Activated CD4-positive, alpha-beta T cell treated with anti-CD3 and anti-CD28 coated beads for 24 hours (primary cell): ENCODE measurements at places on chromosomes 3 and 15.

GRCh38 chr3:184325715-184326369 lies 11.4 kb downstream of the EIF4G1 start:
- no peak for DNase-seq

DNA sequence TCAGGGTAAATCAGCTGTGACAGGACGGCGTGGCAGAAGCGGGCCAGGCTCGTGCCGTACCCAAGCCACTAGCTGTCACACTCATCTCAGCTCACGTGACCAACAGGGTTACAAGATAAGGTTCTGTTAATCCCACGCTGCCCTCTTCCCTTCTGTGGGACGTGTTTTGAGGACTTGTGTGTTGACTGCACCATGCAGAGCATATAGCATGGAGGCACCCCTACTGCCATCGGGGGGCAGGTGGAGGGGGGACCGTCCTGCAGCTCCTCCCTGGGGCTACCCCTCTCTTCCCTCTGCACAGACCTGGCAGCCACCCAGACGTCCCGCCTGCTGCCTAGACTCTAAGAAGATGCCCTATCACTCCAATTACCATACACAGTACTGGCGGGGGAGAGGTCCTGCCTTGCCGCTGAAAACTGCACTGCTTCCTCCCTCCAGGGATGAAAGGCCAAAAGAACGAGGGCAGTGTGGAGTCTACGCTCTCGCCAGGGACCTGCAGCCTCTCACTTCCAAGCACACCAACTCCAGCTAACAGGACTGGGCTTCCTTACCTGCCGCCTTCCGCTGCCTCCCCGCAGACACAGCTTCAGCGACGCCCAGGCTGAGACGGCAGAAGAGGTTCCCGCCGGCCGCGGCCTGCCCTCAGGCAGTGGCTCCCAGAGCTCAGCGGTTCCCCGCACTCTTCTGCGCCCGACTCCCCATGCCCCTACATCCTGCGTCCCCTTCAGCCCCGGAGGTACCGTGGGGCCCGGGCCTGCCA lies at the start of gene TNK2:
Gene TNK2 (minus strand): TSS at position 618 of the 760 bp plus-strand sequence. CDS start 19,963 bp downstream, outside the sequence.
- DNase-seq, result peak; percentile 19

DNA sequence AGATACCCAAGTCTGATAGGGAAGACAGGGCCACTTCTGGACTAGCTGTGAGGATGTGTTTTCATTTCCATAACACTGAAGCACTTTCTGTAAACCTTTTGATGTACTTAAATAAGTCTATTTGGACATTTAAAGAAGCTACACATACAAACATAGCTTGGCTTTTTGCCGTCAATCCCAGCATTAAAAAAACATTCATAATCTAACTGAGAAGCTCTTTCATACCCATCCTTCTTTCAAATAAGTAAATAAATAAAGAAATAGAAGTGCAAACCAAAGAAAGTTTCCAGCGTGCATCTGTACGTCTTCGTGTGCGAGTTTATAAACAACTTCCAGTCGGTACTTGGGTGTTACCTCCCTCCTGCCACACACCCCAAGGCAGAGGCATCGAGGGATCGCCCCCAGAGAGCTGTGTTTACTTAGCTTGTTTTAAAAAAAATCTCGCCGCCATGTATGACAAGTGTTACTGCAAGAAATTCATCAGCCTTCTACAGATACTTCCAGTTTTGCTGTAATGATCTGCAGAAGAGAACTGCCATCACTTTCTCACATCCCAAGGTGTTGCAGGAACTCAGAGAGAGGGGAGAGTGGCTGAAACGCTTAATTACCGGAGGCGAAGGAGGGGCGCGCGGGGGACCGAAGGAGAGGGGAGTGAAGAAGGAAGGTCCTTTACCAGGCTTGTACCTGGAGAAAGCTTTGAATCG lies 9.0 kb upstream of the MEIS2 start:
- DNase-seq, result no peak

DNA sequence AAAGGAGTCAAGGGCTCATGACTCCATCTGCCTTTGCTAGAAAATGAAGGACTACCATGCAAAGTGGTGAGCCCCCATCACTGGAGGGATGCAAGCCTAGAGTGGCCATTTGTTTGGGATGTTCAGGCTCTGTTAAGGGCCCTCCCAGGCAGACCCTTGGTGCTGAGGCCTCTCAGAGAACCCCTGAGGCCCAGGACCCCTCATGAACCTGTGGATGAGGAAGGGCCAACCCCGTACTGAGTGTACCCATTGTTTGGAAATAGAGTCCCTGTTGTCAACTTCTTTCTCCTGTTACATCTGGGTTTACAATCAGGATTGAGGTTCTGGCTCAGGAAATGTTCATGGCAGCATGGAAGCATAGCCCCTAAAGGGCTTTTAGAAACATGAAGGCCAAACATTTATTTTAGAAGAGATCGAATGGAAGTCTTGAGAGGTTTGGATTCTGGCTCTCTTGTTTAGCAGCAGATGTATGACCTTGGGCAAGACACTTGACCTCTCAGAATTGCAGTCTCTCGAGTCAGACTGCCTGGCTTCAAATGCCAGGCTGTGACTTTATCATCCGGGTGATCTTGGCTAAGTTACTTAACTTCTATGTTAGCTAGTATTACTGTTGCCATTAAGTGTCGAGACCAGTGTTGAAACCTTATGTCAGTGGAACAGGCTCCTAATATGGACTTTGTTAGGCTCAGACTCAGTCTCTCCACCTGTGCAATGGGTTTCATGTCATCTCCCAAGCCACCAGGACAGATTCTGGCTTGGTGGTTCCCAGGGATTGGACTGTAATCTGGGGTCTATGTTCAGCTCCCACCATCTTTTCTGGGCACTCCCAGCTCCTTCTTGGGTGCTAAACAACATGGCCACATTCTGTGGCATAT lies 12.4 kb downstream of the ITGA11 start:
- no peak for DNase-seq

GRCh38 chr15:31834654-31835053 lies 195.7 kb upstream of the CHRNA7 start:
- no peak for DNase-seq
